ENCODE measurements at places on chromosomes 6 and 20. TPM values are rescaled to one million over a fixed set of nuclear protein-coding genes. Genes with fewer than 3 reads are reported as not detected.

DZANK1 gene
- 8.3 TPM for polyA plus RNA-seq

FAM162B gene
- 2.9 TPM for polyA plus RNA-seq

SLX4IP gene
- polyA plus RNA-seq = 9.7 TPM

ETV7 gene
- polyA plus RNA-seq = not detected

FOXC1 gene
- 41.2 TPM for polyA plus RNA-seq

SCP2D1 gene
- polyA plus RNA-seq = not detected

TBXT gene
- not detected for polyA plus RNA-seq

HLA-DRB1 gene
- polyA plus RNA-seq = 3.5 TPM

SPATS1 gene
- polyA plus RNA-seq = 0.57 TPM

IL17F gene
- not detected for polyA plus RNA-seq

ADGB gene
- 0.98 TPM for polyA plus RNA-seq

GSTA2 gene
- not detected for polyA plus RNA-seq

ADGRF4 gene
- not detected for polyA plus RNA-seq

JPH2 gene
- 1.4 TPM for polyA plus RNA-seq
